Fibroblast of pulmonary artery (primary cell): ENCODE measurements at places on chromosomes 6 and 20.

- no peak for DNase-seq
These were observed 53.5 kb downstream of the TGM2 start for GRCh38 chr20:38111366-38112232.

- no peak for DNase-seq
These were observed 16.7 kb downstream of the PDRG1 start for GRCh38 chr20:31934968-31935764.

GRCh38 chr6:57173056-57173885 is 1.1 kb downstream of the BAG2 start:
- DNase-seq = peak; percentile 43

GRCh38 chr6:25050356-25050755 is 114.6 kb upstream of the RIPOR2 start:
- DNase-seq = peak; percentile 73
